ENCODE measurements at places on chromosomes 12 and 14. TPM values are rescaled to one million over a fixed set of nuclear protein-coding genes. Genes with fewer than 3 reads are reported as not detected.

Gene CLEC7A
- polyA plus RNA-seq: 3.8 TPM

Gene TAS2R7
- not detected for polyA plus RNA-seq

Gene EXD2
- polyA plus RNA-seq: 6.4 TPM

Gene C1S
- polyA plus RNA-seq: 234 TPM

Gene MAP1LC3B2
- 0.81 TPM for polyA plus RNA-seq

Gene SYNDIG1L
- 0.27 TPM for polyA plus RNA-seq

Gene RPS6KL1
- polyA plus RNA-seq: 28.2 TPM

Gene TMEM119
- polyA plus RNA-seq: 5.6 TPM

Gene METAP2
- 142 TPM for polyA plus RNA-seq

Gene C3AR1
- 15.7 TPM for polyA plus RNA-seq

Gene RPL10L
- polyA plus RNA-seq: not detected

Gene AICDA
- polyA plus RNA-seq: not detected

Gene ABCC9
- polyA plus RNA-seq: 2.1 TPM

Gene CLEC4C
- polyA plus RNA-seq: not detected

Gene TAS2R46
- polyA plus RNA-seq: not detected

Gene NFATC4
- polyA plus RNA-seq: 505 TPM

Gene DIO2
- 40.1 TPM for polyA plus RNA-seq

Gene LRCOL1
- polyA plus RNA-seq: 0.88 TPM

Gene SERPINA12
- polyA plus RNA-seq: not detected

Gene OASL
- polyA plus RNA-seq: 0.99 TPM

Gene LUM
- polyA plus RNA-seq: 114 TPM

Gene ASCL1
- polyA plus RNA-seq: 1.9 TPM

Gene TMTC2
- 1.8 TPM for polyA plus RNA-seq

Gene SLC8A3
- 0.56 TPM for polyA plus RNA-seq

Gene SLC39A5
- polyA plus RNA-seq: 2.0 TPM

Gene AMHR2
- polyA plus RNA-seq: 41.2 TPM

Gene DLST
- polyA plus RNA-seq: 54.0 TPM

Gene ZNF740
- polyA plus RNA-seq: 6.6 TPM

Gene AMN
- 0.48 TPM for polyA plus RNA-seq

Gene AKAP5
- polyA plus RNA-seq: 0.10 TPM

Gene SLC41A2
- 33.9 TPM for polyA plus RNA-seq

Gene TMEM229B
- polyA plus RNA-seq: 5.7 TPM

All from adrenal gland (tissue), 19 donors.